T-helper 1 cell (primary cell): ENCODE measurements at places on chromosomes 4 and X.

DNA sequence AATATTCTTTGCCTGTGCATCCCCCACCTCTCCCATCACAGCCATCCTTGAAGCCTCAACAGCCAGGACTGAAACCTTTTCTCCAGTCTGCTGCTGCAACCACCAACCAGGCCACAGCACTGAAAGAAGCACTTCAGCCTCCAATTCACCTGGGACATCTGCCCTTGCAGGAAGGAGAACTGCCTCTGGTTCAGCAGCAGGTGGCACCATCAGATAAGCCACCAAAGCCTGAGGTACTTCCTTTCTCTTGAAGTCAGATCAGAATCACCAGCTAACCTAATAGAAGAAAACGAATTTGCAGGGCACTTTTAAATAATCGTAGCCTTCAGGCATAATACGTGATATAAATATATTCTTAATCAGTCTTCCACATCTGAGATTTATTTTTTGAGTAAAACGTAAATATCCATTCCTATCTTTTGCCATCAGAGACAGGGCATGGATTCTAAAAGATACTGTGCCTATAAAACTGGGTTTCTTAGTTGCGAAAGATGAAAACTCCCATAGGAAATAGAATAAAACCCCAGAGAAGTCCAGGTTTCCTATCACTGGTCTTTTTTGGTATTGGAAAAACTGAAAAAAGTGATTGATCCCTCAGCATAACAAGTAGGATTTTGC lies 9.5 kb downstream of the AMBN start:
- DNase-seq, result peak; percentile 55

DNA sequence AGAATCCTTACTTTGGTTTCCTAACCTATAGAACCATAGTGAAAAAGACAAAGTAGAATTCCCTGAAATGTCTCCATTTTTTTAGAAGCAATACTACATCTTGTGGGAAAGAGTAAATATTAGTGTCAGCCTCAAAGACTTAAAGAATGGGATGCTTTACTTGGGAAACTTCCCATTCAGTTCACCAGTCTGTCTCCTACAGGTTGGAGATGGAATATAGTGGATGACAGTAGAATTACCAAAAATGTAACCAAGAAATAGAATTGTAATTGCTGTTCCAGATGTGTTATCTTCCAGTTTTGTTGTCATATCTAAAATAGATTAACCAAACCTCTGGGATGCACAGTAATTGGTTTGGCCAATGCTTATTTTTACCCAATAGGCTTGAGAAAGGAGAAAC lies 338.6 kb upstream of the GRID2 start:
- DNase-seq, result no peak

DNA sequence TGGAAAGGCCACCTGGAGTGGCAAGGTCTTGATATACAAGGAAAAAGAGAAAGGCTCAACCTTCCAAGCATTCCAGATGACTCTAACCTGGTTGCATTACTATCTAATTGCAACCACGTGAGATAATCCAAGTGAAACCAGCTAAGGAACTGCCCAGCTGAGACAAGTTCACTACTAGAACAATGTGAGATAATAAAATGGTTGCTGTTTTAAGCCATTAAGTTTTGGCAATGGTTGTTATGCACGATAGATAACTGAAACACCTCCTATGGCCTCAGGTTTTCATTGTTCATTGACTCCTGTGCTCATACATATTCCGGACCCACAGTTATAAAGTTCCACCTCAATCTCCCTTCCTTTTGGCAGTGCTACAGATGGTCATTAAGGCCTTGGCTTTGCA lies 9.2 kb upstream of the CXorf66 start:
- DNase-seq, result no peak

DNA sequence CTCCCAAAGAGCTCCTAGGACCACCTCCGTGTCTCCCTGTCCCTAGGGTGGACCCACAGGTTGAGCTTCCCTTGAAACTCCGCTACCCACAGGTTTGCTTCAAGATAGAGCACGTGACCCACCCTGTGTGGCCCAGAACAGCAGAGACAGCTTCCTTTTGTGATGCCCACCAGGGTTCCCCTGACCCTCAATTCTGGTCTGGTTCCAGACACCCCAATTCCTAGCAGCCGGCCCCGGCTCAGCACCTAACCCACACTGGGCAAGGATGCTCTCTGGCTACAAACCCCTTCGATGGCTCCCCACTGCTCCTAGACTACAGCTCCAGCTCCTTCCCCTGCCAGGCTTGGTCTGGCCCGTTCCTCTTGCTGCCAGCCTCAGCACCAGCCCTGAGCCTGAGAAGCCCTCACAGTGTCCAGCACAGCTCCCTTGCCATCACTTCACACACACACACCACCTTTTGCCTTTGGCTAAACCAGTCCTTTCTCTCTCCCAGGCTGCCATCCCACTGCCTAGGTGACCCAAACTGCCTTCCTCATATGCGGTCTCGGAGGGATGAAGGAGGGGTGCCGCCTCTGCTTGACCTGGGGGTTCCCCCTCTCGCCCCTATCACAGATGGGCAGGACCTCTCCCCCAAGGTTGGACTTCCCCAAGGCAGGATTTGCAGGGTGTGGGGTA lies 6.2 kb downstream of the PNCK start:
- no peak for DNase-seq

- DNase-seq, result no peak
Measured at GRCh38 chrX:99242001-99242400, 1168.1 kb downstream of the PCDH19 start.

- no peak for DNase-seq
Measured at GRCh38 chr4:18113710-18114331, 92.3 kb upstream of the LCORL start.

DNA sequence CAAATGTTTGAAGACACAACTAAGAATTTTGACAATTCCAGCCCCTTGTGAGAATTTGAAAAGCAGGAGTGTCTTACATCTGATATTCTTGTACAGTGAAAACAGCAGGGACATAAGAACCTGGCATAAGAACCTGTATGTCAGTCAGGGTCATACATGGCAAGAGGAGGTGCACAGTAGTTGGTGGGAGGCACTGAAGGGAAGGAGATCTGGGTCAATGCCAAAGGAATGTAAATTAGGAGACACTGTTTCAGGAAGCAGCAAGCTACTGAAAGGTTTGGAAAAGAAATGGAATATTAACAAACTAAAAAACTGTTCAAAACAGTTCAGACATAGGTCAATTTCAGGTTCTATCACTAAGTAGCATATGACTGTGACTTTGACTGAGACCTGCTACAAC lies 25.0 kb upstream of the SPP1 start:
- no peak for DNase-seq

- no peak for DNase-seq
Measured at GRCh38 chr4:81647388-81647787, 175.7 kb upstream of the RASGEF1B start.

DNA sequence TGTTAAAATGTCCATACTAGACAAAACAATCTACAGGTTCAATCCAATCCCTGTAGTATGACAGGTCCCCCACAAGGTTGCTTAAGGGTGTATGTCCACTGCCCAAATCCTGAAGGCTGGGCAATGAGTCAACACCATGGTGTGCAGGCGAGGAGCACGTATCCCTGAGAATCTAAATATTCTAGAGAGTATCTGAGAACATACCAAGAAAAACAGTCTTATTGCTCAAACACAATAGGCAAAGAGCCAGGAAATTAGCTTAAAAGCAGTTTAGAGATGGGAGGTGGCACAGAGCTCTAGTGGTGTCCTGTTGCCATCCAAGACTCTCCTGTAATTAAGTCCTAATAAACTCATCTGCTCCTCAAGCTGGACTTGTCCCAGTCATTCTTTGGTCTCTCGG lies 37.0 kb downstream of the RCHY1 start:
- DNase-seq, result no peak

DNA sequence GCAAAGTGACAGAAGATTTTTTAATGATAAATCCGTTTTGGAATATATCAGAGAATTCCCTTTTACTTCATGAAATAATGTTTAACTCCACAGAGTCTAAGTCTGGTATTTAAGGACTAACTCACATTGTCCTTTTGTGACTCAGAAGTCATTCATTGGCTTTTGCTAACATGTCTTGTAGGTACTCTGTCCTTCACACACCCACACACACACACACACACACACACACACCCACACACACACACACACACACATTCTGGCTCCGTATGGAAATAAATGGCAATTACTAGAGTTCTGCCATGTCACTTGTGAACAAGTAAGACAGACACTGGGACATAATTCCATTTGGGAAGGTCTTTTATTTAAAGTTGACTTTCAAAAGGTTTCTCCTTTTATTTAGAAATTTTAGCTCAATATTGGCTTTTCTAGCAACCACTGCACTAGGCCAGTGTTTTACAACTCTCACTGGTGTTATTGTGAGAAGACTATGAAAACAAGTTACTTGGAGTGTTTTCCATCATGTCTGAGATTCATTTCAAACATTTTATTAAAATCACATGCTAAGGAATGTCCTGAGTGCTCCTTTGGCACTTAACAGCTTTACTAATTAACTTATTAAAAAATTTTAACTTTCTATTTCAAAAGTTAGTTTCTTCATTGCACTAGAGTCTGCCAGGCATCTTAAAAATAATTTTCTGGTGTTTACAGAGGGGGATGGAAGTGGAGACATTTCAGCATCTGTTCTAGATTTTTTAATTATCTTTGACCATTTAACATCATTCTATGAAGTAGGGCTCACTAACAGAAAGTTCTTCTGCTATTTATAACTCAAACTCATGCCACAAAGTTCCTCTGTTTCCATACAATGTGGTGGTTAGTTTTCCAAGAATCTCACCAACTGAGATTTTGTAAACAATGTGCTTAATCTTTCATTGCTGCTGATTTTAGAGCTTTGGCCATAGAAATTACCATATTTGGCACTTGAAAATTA lies 240.3 kb upstream of the GPC4 start:
- DNase-seq, result no peak

DNA sequence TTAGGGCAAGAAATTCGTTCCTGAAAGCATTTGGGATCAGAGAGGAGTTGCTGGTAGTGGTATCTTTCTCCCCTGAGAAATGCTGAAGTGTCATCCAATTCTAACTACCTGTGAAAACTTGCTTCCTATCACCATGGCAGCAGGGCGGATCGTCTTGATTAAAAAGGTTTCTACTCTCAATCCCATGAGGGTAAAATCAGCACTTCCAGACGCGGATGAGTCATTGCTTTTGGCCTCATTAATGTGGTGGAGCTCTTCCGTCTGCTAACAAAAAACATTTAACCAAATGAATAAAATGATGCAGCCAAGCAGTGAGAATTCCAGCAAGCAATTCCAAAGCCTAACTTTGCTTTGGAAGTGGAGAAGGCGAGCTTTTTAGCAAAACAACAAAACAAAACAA lies 325.6 kb downstream of the CAMK2D start:
- no peak for DNase-seq

DNA sequence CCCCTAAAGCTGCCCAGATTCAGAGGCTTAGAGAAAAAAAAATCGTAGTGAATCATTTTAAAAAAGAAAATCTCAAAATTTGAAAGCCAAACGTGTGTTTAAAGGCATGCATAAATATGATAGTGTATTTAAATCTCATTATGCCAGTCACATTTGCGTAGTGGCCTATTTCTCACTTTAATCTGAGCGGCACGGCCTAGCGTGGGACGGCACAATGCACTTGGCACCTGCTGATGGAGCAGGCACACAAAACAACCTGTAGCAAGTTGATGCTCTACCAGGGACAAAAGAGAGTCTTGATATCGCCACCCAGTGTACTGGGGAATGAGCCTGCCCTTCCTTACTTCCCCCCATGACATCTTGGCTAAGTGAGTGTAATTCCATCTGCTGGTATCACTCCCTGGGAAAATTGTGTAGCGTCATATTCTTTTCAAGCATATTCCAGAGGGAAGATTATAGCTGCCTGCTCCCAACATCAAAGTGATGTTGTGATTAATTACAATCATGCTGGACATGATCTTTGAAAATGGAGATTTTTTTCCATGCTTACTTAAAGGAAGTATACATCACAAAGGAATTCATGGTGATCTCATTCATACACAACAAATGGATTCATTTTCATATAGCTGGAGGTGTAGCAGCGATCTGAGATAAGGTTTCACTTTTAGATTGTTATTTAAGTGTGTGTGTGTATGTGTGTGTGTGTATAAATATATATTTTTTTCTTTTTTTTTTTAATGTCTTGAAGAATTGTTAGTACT lies 138.8 kb downstream of the DCTD start:
- DNase-seq, result no peak
